SK-N-DZ (cell line): ENCODE measurements at places on chromosomes 5 and 9.

- no peak for DNase-seq
Observed at GRCh38 chr5:180807654-180808414, 5.2 kb upstream of the MGAT1 start.

- no peak for DNase-seq
Observed at GRCh38 chr5:65395526-65396155, 86.1 kb downstream of the ADAMTS6 start.

- DNase-seq: no peak
Observed at GRCh38 chr5:93430118-93430517, 150.9 kb downstream of the NR2F1-AS1 start.

DNA sequence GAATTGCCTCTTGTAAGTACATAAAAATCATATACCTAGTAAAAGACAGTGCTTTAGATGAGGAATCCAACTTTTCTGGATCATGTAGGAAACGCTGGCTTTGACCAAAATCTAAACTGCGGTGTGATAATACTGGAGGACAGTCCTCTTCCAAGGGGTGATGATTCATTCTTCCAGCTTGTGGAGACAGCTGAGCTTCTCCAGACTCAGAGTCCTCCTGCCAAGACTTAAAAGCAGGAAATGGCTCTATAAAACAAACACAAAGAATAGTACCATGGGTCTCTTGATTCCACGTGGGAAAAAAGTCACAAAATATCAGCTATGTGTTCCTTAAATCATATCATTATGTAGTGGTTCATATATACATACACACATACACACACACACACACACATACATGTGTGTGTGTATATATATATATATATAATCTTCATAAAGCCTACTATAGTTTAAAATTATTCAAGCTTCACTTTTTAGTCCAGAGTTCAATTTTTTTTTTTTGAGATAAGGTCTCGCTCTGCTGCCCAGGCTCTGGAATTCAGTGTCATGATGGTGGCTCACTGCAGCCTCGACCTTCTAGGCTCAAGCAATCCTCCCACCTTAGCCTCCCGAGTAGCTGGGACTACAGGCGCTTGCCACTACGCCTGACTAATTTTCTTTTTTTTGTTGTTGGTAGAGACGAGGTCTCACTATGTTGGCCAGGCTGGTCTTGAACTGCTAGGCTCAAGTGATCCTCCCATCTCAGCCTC lies 65.0 kb downstream of the PKD2L2 start:
- no peak for DNase-seq

DNA sequence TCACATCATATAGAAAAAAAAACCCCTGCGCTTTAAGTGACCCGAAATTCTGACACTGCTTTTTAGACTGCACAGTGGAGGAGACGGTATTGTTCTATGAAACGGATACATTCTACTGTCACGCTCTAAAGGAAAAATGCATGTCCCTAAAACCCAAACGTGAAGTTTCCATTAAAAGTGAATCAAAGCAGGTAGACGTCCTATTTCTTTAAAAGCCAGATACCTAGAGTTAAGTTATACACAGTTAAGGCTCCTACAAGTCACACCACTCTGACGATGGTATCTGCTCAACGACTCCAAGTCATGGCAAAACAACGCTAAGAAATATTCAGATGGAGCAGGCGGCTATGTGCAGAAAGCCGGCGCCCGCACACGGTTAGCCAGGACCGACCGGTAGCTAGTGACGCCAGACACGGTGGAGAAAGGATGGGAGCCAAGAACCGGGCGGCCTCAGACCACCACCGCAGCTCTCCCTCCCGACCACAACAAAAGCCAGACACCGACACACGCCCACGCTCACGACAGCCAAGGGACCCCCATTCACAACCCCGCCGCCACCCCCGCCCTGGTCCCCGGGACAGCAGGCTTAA lies 734 bp downstream of the SKP1 start:
- DNase-seq: peak; percentile 26

- no peak for DNase-seq
Observed at GRCh38 chr5:158731014-158731413, 368.7 kb downstream of the EBF1 start.

- DNase-seq: no peak
Observed at GRCh38 chr5:67941614-67942401, 273.7 kb upstream of the PIK3R1 start.

- DNase-seq: peak; percentile 79
Observed at GRCh38 chr5:149636861-149637246, 55.6 kb downstream of the ARHGEF37 start.

- DNase-seq: no peak
Observed at GRCh38 chr9:14220256-14220655, 93.7 kb downstream of the NFIB start.

- DNase-seq: no peak
Observed at GRCh38 chr9:124366476-124367220, 48.6 kb downstream of the PSMB7 start.

GRCh38 chr5:112366987-112367386 lies 52.1 kb downstream of the EPB41L4A start:
- peak; percentile 8 for DNase-seq

DNA sequence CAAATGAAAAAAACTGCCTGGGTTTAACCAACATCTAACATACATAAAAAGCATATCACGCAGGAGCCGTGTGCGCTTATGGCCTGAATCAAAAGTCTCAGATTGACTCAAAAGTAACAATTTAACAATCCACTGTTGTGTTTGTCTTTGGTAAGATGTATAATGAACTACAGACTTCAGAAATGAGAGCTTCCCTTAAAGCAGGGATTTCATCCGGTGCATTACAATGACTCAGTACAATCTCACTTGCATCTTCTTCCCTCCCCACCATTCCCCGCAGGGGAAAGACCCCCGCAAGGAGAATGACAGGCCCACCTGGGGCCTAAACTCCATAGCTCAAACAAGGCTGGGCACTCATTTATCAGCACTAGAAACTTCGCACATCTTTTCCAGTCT lies 1.4 kb downstream of the ZFR start:
- no peak for DNase-seq

DNA sequence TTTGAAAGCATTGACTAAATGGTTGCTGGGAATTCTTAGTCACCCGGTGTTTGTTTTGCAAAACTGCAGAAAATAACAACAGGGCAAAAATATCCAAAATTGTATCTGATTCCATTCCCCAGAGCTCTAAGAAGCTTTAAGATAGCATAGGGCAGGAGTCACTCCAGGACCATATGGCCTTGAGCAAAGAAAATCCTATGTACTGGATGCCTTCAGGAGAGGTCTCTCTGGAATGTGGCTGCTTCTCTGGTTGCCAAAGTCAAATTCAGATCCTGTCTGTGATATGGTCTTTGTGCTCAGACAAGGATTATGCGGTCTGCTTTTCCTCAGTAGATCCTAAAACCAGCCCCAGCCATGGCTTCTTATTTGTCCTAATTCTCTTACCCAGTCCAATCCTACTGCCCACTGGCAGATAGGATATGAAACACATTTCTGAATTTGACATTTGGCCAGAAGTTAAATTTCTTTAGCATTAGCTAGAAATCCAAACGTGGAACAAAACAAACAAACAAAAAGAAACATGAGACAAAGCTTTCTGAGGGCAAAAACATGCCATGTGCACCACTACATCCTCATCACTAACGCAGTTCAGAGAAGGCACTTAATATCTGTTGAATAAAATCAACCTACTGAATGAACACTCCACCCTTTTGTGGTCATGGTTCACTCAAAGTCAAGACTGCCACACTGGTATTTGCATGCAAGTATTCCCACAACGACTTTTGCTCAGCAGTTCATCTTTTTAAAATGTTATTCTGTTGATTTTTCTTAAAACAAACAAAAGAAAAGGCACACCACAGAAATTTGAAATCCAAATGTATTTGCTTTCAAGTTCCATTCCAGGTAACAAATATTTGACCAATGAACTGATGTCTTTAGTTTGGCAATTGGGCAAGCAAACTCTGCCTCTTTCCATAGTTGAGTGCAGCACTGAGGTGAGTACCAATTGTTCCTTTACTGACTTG lies 165.7 kb downstream of the TRPM6 start:
- peak; percentile 12 for DNase-seq

- no peak for DNase-seq
Observed at GRCh38 chr5:158485604-158486081, 614.1 kb downstream of the EBF1 start.

- no peak for DNase-seq
Observed at GRCh38 chr5:178386336-178386931, 153.8 kb upstream of the PHYKPL start.

GRCh38 chr9:2015581-2016407 lies 647 bp downstream of the SMARCA2 start:
- peak; percentile 16 for DNase-seq

DNA sequence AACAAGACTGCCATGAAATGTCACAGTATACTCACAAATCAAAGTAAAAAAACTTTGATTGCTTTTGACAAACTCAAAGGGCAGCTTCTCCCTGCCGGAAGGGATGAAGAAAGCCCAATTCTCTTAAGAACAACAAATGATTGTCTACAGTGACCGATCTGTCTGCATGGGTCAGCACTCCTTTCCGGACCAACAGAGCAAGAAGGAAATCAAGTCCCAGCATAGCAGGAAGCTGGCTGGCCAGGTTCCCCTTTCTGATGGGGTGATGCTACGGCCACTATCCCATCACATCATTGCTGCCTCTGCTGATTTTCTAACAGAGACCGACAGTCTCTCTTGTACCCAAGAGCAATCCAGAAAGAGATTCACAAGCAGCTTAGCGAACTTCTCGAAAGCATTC lies 692 bp downstream of the C1QTNF3 start:
- no peak for DNase-seq

DNA sequence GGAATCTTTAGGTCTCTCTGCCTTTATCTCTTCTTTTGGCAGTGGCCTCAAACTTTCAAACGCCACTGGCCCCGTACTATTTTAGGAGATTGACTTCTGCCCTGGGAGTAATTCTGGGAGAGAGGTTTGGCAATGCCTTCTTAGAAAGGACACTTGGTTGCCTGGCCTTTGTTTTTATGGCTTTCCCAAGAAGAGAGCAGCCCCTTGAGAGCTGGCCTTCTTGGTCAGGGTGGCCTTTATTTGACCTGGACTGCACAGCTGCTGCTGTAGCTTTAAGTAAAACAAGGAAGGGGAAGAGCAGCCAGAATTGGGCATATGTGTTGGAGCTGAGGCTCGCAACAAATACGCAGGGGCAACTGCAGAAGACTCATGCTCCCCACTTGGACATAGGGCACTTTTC lies 60.8 kb downstream of the PTPN3 start:
- no peak for DNase-seq

DNA sequence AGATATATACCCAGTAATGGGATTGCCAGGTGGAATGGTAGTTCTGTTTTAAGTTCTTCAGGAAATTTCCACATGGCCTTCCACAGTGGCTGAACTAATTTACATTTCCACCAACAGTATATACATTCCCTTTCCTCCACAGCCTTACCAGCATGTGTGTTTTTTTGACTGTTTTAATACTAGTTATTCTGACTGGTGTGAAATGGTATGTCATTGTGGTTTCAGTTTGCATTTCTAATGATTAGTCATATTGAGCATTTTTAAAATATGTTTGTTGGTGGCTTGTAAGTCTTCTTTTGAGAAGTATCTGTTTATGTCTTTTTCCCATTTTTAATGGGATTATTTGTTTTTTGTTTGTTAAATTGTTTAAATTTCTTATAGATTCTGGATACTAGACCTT lies 208.9 kb downstream of the CFAP90 start:
- DNase-seq: no peak

DNA sequence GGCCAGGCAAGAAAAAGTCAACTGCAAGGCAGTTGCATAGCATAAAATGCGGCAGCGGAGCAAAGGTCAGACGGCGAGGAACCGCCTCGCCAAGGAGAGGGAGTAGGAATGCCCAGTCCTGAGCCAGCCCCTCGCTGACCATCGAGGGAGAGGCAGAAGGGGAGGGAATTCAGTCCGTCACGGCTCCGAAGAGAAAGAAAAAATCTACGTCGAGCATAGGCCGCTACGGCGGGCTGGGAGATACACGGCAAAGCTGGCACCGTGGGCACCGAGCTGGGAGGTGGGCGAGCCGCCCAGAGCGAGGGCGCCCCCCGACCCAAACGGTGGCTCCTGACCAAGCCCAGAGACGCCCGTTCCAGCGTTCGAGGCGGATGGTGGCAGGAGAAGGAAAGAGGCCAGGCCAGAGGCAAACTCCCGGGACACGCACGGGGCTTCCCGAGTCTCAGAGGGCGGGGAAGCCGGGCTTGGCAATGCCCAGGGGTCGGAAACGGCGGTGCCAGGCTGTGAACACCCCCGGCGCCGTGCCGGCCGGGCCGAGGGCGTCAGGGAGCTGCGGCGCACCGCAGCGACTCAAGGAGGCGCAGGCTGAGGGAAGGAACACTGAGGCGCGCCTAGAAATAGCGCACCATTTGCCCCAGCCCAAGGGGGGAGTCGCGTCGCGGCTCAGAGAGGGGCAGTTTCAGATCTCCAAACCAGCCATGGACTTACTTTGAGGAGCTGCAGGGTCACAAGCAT lies 518 bp downstream of the SPRY4 start:
- DNase-seq: no peak

DNA sequence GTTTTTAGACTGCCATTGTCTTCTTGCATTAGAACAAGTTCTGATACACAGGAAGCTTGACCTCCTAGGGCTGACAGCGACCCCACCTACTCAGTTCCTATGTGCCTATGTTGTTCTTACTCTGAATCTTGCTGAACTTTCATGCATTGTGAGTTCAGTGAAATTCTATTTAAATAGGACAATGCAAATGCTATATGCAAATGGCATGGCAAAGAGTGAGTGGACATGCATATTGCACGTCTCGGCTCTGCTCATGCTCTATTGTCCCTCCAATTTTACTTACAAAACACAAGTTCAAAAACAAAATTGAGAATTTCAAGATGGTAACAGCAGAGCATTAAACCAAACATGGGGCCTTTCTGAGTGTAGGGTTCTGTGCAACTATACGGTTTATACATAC lies 5.3 kb upstream of the DCP2 start:
- DNase-seq: no peak

DNA sequence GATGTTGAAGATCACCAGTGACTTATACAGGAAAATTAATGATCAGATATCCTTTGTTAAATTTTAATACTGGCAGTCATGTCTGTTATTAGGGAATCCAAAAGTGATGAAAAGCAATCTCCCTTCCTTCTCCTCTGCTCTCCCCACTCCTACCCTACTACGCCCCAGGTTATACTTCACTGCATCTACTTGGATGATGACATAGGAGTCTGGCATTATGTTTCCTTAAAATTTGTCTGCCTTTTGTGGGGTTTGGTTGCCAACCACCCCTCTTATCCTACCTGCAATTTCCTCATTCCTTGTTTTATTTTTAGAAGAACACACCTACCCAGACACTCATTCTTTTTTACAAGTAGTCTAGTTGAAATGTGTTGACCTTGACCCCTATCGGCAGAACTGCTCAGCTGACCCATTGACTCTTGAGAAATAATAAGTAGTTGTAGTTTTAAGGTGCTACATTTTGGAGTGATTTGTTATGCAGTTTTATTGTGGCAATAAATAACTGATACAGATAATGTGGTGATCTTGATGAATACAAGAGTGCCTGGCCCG lies 5.1 kb upstream of the MOB3B start:
- no peak for DNase-seq
